ENCODE measurements at places on chromosomes 3 and 15.

GRCh38 chr3:13536832-13537231, 12.1 kb upstream of the FBLN2 start:
- peaks cover 13% of the 10 kb centered on the region for H3K4me1 ChIP-seq
- no peak for DNase-seq
- no peak overlapping the region for H3K4me3 ChIP-seq
- H3K36me3 ChIP-seq, result no peaks in the 10 kb centered on the region
- no peak overlapping the region for H3K27ac ChIP-seq

- no peak overlapping the region for H3K27ac ChIP-seq
- H3K4me3 ChIP-seq, result no peak overlapping the region
- no peaks in the 10 kb centered on the region for H3K27me3 ChIP-seq
- no peaks in the 10 kb centered on the region for H3K36me3 ChIP-seq
- no peaks in the 10 kb centered on the region for H3K4me1 ChIP-seq
These were observed 597.0 kb downstream of the SQOR start for GRCh38 chr15:46231786-46232185.

- H3K4me1 ChIP-seq, result peaks cover 41% of the 10 kb centered on the region
- H3K27ac ChIP-seq, result no peak overlapping the region
- DNase-seq, result peak; percentile 29
- H3K4me3 ChIP-seq, result peak overlapping the region; percentile 69
- no peaks in the 10 kb centered on the region for H3K36me3 ChIP-seq
These were observed 2.0 kb downstream of the MECOM start for GRCh38 chr3:169661361-169662131.

DNA sequence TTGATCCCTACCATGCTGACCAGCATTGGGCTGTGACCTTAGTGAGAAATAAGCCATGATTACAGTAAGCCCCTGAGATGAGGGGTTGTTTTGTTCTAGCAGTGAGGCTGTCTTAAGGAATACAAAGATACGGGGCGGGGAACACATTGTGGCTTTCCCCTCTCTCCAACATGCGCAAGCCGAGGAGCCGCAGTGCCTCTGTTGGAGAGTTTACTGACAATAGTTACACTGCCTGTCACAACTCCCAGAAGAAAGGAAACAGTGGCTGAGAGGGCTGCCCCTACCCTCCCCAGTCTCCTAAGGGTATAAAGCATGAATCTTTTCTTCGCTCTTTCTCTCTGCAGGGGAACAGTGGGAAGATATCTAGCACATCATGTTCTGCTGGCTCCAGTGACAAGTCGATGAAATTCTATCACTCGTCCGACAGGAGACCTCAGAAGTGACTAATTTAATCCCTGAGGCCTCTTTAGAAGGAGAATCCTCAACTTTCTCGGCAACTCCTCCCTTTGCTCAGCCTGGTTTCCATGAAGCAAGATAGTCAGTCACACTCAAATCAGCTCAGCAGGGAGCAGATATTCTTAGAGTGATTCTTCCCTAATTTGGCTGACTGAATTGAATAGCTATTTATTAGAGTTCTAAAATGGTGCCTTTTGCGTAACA, 409.0 kb upstream of the PROK2 start:
- no peaks in the 10 kb centered on the region for H3K4me1 ChIP-seq
- DNase-seq, result no peak
- H3K36me3 ChIP-seq, result no peaks in the 10 kb centered on the region
- H3K27me3 ChIP-seq, result no peaks in the 10 kb centered on the region
- H3K4me3 ChIP-seq, result no peak overlapping the region
- H3K27ac ChIP-seq, result no peak overlapping the region
